CD4-positive, CD25-positive, alpha-beta regulatory T cell (primary cell): ENCODE measurements at places on chromosomes 2 and 18.

GRCh38 chr2:43215673-43216255 lies 10.6 kb downstream of the ZFP36L2 start:
- DNase-seq = no peak

- DNase-seq = no peak
Observed at GRCh38 chr2:32671885-32672533, 44.2 kb downstream of the TTC27 start.

GRCh38 chr2:60945341-60945740 lies 64.0 kb downstream of the REL start:
- no peak for DNase-seq

- DNase-seq = no peak
Observed at GRCh38 chr2:17160594-17160993, 357.6 kb downstream of the RAD51AP2 start.

DNA sequence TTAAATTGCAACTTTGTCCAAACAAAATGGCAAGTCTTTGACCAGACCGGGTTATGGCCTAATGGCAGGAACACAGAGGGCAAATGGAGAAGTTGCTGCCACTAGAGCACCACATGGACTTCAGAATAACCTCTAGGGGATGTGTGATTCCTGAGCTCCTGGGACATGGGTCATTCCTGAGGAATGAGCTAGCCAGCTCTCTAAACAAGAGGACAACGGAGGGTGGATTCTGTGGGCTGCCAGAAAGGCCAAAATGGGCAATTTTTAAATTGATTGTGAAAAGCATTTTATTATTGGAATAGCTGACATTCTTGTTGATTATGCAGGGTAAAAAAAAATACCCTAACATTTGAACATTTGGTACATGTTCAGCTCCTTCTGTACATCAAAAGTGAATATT lies 109.8 kb upstream of the FZD5 start:
- DNase-seq = no peak

GRCh38 chr18:67260841-67261240 lies 255.7 kb downstream of the DSEL start:
- no peak for DNase-seq

DNA sequence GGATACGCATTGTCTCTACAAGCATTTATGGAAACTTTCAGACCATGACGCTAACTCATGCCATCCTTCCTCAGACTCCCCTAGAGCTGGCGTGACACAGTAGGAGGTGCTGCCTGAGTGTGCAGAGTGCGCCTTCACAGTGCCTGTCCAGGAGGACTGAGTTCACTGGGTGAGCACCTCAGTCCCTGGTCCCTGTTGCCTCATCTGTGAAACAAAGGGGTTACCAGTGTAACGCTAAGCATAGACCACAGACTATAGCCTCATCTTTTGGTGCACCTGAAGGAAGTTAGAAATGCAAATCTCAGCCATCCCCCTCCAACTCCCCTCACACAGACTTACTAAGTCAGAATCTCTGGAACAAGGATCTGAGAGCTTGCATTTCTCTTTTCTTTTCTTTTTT lies 142.8 kb downstream of the TMEM17 start:
- no peak for DNase-seq

DNA sequence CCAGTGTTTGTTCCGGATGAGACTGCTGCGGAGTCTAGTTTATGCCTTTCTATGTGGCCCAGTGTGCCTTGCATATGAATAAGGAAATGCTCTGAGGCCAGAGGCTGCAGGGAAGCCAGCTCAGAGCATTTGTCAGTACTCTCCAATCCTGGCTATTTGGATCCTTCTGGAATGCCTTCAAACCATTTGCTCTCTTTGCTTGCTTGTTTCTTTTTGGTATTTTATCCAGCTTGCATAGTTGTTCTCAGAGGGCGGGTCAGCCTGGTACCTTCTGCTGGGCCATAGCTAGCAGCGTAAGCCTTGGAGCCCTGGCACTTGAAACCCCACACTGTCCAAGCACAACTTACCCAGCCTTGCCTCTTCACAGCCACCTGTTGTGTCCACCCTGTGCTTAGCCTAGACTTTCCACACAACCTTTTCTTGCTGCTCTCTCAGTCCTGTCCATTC lies 20.5 kb downstream of the CENPO start:
- DNase-seq = no peak

- no peak for DNase-seq
Observed at GRCh38 chr2:102735416-102736109, 26.3 kb upstream of the TMEM182 start.

DNA sequence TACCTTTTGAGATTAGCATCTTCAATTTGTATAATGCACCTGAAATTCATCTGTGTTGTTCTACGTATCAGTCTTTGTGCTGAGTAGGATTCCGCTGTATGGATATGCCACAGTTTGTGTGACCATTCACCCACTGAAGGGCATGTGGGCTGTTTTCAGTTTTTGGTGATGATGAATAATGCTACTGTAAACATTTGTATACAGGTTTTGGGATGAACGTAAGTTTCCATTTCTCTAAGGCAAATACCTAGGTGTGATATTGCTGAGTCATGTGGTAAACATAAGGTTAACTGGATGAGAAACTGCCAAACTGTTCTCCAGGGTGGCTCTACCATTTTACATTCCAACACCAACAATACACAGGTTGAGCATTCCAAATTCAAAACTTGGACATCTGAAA lies 35.1 kb downstream of the CABYR start:
- DNase-seq = no peak

DNA sequence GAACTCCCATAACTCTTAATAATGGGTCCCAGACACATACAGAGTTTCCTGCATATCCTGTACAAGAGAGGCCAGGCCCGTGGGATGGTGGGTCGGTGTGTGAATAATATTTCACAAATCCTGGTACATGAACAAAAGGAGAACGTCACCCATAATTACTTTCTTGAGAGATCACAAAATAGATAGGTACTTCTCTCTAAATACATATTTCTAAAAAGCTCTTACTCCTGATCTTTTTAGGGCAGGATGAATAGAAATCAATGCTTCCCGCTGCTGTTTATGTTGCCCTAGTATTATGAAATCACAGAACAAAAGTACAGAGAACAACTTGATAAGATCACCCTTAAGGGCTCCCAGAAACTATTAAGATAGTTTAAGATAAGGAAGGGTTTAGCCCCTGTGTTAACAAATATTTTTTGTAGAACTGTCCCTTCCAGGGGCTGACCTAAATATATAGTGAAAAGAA lies 5.4 kb downstream of the IRS1 start:
- DNase-seq = no peak
